B cell (primary cell): ENCODE measurements at places on chromosomes 4 and X. TPM values are rescaled to one million over a fixed set of nuclear protein-coding genes. Genes with fewer than 3 reads are reported as not detected.

ANOS1 gene
- not detected in 2 replicates for polyA plus RNA-seq

VCX gene
- polyA plus RNA-seq = not detected in 2 replicates

CXorf49 gene
- not detected in 2 replicates for polyA plus RNA-seq

XAGE1B gene
- polyA plus RNA-seq = not detected in 2 replicates

SPRY1 gene
- 4.7 and 11.2 TPM in 2 replicates for polyA plus RNA-seq

POF1B gene
- polyA plus RNA-seq = 0.14 and 0.78 TPM in 2 replicates

GPR143 gene
- not detected in 2 replicates for polyA plus RNA-seq

FAM47A gene
- polyA plus RNA-seq = not detected in 2 replicates

PRR32 gene
- polyA plus RNA-seq = not detected in 2 replicates

TNIP3 gene
- not detected in 2 replicates for polyA plus RNA-seq
